ENCODE measurements at places on chromosomes 2 and 18.

GRCh38 chr18:50661013-50661412 lies 101.1 kb downstream of the MAPK4 start:
- no peak for DNase-seq

DNA sequence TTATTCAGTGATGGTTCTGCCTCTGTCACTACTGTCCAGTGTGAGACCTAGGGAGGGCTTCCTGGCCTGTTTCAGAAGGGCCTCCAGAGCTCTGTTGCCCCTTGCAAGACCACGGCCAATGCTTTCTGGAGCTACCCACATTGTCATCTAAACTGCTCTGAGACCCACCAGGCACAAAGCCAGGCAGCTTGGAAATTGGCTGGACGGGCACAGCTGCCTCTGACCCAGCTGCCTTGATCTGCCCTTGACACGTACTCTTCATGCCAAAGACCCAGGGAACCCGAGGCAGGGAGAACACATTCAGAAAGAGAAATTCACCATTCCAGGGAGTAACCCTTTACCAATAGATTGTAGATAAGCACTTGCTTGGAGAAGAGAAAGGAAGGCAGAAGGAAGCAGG lies 183.7 kb upstream of the SIX2 start:
- no peak for DNase-seq

- no peak for DNase-seq
Measured at GRCh38 chr2:162017233-162017632, 56.8 kb downstream of the DPP4 start.

GRCh38 chr2:41932241-41933045 lies 115.4 kb upstream of the PKDCC start:
- DNase-seq = no peak

- no peak for DNase-seq
Measured at GRCh38 chr2:36455011-36455410, 99.4 kb downstream of the CRIM1 start.

DNA sequence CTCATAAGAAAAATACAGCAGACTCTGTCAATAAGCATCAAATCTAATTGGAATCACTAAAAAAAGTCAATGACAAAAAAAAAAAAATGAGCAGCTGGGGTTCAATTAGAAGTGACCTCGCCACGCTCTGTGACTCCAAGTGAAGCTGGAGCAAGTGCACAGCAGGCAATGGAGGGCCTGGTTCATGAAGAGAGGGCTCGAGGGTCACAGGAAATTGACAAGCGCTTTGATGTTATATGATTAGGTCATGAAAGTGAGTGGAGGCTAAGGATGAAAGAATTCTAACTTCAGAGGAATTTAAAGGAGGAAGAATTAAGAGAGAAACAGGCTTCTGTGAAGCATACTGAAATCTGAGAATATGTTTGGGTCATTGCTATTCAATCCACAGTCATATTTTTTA lies 85.4 kb upstream of the TMEM18 start:
- no peak for DNase-seq

- DNase-seq = no peak
Measured at GRCh38 chr2:44324971-44325426, 36.3 kb downstream of the PREPL start.

- DNase-seq = no peak
Measured at GRCh38 chr2:203654826-203655225, 51.6 kb upstream of the CD28 start.

- no peak for DNase-seq
Measured at GRCh38 chr2:151808258-151809072, 19.8 kb downstream of the ARL5A start.

- DNase-seq = no peak
Measured at GRCh38 chr2:39266139-39266805, 22.5 kb upstream of the CDKL4 start.

DNA sequence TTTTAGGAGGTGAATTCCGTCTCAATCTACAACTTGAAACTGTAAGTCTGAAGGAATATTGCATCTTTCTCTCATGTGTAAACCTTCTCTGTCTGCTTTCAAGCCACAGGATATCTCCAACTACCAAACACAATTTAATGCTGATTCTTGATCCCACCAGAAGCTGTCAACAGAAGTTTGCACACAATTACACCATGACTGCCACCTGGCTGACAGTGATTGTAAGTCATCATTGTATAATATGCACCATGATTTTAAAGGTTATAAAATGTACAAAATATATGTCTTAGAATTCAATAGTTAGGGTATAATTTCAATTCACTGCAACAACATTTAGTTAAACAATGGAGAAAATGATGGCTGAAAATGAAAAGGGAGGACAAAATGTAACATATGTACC lies 18.4 kb downstream of the PREPL start:
- DNase-seq = no peak

- DNase-seq = no peak
Measured at GRCh38 chr2:102588213-102588939, 31.0 kb upstream of the SLC9A2 start.

DNA sequence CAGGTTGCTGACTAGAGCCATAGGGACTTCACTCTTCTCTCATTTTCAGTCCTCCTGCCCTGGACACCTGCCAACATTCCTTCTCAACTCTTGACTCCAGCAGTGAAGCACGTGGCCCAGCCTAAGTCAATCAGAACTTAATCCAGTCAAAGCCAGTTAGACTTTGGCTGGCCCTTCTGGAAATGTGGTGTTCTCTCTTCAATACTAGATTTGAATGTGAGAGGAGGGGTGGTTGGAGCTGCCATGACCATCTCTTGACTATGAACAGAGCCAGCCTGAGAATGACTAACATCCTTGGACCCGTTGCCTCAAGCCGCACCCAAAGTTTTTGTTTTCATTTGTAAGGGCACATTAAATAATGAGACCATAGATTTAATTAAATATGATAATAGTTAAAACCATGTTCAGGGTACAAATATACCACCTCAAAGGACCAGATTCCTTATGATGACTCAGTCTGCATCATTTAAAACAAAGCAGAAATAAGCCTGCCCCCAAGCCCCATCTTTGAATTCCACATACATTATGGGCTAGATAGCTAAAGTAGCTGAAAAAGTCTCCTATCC lies 49.7 kb upstream of the RASGRP3 start:
- no peak for DNase-seq

DNA sequence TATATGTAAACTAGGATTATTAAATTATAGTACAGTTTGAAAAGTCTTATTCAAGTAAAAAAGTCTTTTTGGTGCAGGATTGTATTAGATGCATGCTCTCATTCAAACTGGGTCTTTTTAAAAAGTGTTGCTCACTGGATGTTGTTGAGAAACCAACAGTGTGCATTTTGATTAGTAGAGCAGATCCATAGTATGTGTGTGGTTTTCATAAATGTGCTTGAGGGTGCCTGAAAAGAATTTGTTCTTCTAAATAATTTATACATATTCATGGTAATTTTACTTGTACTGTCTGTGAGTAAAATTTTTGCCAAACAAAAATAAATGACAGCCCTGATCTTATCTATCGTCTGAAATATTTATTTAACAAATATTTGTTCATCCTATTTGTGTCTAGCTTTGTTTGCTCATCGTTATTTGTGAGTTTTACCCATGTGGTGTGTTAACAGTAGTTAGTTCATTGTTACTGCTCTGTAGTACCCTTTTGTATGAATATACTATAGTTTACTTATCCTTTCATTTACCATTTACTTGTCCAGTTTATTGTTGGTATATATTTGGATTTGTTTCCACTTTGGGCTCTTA lies 50.4 kb downstream of the PTPN4 start:
- DNase-seq = no peak

GRCh38 chr2:178873912-178874311 lies 66.7 kb upstream of the TTN start:
- DNase-seq = no peak

DNA sequence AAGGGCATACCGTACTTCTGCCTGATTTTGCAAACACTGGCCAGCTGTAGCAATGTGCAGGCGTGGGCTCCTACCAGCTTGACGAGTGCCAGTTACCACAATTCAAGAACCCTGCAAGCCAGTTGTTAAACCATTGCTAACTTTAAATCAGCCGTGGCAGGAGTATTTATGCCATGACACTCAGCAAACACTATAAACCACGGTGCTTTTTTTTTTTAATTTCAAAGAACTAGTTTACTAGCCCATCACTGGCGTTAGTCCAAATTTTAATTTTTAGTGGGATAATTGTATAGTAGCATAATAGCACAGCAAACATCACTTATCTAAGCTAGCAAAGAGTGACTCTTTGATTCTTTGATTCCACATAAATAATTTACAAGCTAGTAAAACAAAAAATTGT lies 111.1 kb downstream of the COL4A4 start:
- DNase-seq = no peak

DNA sequence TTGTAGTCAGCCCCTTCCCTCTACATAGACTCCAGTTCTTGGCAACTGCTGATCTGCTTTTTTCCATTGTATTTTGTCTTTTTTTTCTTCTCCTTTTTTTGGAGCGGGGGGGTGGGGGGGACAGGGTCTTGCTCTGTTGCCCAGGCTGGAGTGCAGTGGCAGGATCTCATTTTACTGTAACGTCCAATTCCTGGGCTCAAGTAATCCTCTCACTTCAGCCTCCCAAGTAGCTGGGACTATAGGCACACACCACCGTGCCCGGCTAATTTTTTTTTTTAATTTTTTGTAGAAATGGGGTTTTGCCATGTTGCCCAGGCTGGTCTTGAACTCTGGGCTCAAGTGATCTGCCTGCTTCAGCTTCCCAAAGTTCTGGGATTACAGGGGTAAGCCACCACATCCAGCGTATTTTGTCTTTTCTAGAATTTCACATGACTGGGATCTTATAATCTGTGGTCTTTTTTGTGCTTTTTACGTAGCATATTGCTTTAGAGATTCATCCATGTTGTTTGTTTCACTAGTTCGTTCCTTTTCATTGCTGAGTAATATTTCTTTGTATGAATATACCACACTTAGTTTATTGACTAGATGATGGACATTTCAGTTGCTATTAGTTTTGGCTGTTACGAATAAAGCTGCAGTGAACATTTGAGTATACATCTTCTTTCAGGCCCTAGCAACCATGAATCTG lies 17.9 kb downstream of the EML4 start:
- no peak for DNase-seq

DNA sequence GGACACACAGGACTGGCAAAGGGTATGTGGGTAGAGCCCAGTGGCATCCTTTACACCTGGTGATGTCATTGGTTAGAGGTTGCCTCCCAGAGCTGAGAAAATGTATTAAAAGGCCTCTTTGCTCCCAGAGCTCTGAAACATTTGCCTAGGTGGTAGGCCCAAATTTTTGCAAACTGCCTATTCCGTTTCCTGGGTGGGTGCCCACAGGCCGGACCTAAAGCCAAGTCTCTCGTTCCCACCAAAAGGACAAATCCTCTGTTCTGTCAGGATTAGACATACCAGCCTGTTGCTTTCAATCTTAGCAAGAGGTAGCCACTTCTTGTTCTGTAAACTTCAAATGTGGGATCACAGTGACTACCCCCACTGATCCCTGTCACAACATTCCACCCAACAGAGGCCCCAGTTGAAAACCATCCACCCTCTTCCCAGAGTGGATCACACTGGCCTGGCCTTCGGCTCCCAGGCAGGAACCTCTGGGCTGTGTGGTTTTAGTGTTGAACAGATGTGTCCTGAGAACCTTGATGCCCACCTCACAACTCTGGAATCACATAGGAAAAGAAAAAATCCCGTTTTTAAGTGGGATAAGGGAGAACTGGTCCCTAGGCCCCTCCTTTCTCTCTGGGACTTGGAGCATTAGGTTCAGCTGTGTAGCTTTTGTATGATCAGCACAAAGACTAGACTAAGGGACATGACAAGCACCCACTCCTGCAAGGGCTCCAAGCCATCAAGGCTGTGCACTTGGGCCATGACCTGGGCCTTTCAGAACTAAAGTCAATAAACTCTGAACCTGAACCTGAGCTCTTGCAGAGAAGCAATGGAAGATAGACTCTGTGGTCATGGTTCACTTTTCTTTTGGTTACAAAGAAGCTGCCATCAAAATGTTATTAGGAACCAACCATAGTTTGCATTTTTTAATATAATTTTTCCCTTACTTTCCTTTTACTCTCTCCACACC lies 211.3 kb downstream of the CYP26B1 start:
- no peak for DNase-seq

- DNase-seq = no peak
Measured at GRCh38 chr2:196679368-196679767, 39.9 kb downstream of the CCDC150 start.

DNA sequence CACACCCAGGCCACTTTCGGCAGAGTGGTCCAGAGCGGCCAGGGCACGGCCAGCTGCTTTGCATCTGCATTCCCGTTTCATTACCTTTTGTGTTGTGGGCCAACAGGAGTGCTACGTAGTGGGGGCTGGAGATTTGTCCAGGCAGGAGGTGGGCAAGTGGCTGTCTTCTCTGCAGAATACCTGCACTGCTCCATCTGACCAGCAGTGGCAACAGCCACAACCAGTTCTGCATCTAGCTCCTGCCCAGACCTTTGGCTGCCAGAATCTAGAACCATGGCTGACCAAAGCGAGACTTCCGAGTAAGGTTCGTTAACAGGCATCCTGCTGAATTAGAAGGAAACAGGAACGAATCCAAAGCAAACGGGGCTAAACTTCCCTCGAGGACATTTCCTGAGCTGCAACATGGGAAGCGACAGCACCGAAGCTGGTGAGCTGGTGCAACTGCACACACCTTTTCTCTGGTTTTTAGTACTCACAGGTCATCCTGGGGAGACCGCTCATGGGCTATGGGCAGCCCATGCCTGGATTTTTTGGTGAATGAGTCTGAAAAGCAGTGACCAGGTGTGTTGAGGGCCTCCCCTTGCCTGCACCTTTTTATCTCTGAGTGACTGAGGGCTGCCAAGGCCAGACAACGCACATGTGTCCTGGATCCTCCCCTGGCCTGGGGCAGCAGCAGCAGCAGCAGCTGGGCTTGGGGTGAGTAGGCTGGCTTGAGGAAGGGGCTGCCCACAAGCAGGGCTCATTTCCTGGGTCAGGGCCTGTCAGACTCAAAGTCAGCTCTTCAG lies 10.5 kb downstream of the GDF7 start:
- no peak for DNase-seq

- DNase-seq = no peak
Measured at GRCh38 chr2:28357948-28358667, 34.5 kb upstream of the FOSL2 start.

- no peak for DNase-seq
Measured at GRCh38 chr18:26545335-26546123, 2.8 kb downstream of the KCTD1 start.

DNA sequence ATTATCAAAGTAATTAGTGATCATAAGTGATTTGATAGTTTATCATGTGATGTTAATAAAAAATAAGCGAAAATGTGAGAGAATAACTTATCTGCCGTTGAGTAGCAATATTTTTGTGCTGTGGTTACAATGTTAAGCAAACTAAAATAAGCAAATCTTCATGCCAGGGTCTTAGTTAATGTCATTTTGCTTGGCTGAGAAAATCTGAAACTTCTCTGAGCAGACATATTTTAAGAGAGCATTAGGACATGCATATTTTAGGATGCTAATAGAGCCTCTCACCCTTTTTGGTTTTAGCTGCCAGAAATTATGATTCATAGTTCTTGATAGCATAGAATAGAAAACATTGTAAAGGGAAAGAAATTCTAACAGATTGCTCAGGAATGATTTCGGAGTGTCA lies 233.5 kb upstream of the ZEB2 start:
- no peak for DNase-seq

GRCh38 chr2:223971-224760 lies 39.7 kb downstream of the SH3YL1 start:
- no peak for DNase-seq

Data from cortex of kidney (tissue), 1 donor.